Central memory CD4-positive, alpha-beta T cell (primary cell): ENCODE measurements at places on chromosomes 5 and 9.

DNA sequence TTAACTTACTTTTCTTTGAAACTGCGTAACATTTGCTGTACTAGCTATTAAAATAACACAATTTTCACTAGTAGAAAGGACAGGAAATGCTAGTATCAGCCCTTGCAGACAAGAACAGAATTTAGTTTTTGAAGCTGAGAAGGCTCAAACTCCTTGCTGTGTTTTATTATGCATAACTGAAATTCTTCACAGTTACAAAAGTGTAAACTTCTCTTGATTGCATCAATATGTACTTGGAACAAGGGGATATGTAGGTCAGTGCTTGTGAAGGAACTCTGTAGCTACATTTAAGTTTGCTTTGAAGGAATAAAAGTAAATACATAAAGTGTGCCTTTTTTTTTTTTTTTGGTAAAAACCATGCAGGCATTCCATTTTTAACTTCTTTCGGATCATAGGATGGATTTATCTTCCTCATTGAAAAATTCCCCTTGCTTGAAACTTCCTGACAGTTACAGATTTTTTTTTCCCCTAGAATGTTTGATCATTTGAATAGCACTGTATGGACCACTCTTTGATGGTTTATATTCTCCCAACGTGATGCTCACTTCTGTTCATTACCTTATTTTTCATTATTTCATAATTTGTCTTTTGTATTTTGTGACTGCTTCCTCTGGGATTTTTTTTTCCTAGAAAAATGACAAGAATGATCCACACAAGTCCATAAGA lies 94.9 kb upstream of the DAB2 start:
- DNase-seq: no peak

- no peak for DNase-seq
These were observed 14.1 kb downstream of the ASPN start for GRCh38 chr9:92468206-92468605.

- peak; percentile 69 for DNase-seq
These were observed 18.5 kb downstream of the AGTPBP1 start for GRCh38 chr9:85723215-85723614.

- no peak for DNase-seq
These were observed 836.2 kb downstream of the DNAH5 start for GRCh38 chr5:13108265-13108664.

- no peak for DNase-seq
These were observed 7.0 kb downstream of the NR5A1 start for GRCh38 chr9:124500028-124500795.

DNA sequence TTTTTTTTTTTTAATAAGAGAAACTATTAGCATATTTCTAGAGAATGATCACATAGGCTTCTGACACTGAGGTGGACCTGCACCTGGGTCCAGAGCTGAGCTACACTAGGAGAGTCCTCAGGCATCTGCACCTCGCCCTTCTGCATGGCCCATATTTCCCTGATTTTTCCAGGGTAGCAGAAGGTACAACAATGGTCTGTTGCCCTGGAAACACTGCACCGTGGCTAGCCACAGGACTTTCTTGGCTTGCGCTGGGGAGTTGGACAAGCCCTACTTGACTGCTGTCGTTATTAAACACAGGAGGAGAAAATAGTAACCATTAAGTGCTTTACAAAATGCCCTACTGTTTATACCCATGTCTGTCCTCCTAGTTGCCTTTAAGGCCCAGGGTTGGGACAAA lies 615.7 kb upstream of the MEF2C start:
- no peak for DNase-seq

- DNase-seq: no peak
These were observed 902 bp downstream of the BDP1 start for GRCh38 chr5:71456362-71456743.

- no peak for DNase-seq
These were observed 123.4 kb downstream of the RPS23 start for GRCh38 chr5:82154776-82155175.

DNA sequence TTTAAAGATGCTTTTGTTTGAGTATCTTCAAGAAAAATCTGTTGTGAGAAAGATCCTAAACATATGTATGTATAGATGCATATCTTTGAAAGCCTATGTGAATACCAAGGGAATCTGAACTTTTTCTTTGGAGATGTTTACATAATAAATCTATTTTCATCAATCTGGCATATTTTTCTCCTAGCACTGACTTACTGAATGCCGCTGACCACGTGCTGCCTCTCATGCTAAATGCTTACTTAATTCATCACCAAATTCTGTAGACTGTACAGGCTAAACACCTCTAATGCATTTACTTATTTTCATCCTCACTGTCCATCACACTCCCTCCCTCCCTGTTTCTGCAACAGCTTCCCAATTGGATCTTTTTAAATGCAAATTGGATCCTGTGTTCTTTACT lies 566.2 kb upstream of the WWC1 start:
- no peak for DNase-seq

- no peak for DNase-seq
These were observed 153.2 kb downstream of the TARS1 start for GRCh38 chr5:33594006-33594405.

GRCh38 chr9:2424619-2425033 lies 197.0 kb upstream of the VLDLR start:
- no peak for DNase-seq

DNA sequence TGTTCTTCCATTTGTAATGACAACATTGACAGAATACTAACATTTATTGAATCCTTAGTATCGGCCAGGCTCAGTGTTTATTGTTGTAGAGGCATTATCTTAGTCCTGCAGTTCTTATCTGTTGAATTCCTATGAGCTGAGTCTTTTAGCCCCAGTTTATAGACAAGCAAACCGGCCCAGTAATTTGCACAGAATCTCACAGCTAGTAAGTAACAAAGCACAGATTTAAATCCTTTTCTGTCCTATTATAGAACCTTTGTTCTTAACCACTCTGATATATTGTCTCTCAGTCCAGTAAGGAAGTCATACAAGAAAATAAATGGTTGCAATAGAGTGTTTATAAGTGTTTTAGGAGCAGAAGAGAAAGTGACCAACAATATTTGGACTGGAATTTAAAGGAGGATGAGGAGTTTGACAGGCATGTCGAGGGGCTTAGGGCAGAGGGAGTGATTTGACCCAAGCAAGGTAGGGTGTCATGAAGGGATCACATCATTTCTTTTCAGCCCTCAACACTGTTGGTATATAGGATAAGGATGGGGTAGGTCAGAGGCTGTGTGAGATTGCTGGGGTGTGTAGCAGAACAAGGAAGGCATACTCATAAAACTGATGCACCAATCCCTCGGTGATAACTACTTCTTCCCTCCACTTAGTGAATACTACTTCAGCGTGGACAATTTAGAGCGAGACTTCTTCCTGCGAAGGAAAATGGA lies 39.5 kb downstream of the LARP1 start:
- DNase-seq: no peak

- no peak for DNase-seq
These were observed 147.8 kb downstream of the CACNA1B start for GRCh38 chr9:138025417-138025816.

DNA sequence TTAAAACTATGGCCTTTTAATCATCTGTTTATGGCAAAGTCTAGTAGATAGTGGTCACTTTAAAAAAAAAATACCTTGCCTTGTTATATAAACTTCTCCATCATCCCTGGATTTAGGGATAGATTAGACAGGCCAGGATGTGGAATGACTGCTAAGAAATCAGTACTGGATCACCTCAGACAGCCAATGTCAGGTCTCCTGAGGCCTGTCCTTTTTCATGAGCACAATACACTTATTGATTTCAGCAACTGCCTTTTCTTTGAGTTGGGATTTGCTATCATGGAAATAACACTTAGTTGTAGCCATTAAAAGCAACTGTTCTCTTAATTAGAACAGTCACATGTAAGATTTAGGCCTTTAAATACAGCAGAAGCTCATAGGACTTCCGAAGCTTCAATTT lies 77.9 kb downstream of the NLN start:
- no peak for DNase-seq

DNA sequence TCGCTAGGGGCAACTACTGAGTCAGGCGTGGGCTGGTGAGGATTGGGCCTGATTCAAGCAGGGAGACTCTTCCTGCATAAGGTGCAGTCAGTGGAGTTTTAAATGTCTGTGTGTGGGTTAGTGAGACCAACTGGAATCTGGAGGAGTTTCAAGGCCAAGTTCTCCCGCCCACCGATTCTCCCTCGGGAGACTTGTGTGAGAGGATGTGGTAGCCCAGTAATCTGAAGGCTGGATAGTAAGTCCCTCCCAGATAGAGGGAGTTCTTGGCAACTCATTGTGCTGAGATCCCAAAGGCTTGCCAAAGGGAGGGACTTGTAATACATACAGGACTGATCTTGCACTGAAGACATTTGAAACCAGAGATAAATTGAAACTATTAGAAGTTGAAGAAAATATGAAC lies 51.8 kb downstream of the WDR36 start:
- no peak for DNase-seq

GRCh38 chr5:81020478-81021167 lies 60.5 kb downstream of the RASGRF2 start:
- DNase-seq: no peak

- DNase-seq: no peak
These were observed 65.6 kb downstream of the TEX10 start for GRCh38 chr9:100287186-100287585.

DNA sequence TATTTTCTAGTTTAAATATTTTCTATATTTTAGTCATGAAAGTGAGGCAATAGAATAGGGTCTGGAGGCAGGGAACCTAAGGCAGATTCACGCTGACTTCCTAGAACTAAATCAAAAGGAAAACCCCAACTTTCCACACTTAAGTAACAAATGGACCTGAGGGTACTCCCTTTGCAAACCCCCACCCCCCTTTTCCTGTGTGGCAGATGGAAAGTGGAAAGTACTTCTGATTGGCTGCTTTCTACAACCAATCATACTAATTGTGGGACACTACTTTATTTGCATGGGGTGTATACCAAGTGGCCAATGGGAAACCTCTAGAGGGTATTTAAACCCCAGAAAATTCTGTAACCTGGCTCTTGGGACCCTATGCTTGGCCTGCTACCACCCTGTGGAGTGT lies 4.8 kb upstream of the CENPH start:
- DNase-seq: no peak

DNA sequence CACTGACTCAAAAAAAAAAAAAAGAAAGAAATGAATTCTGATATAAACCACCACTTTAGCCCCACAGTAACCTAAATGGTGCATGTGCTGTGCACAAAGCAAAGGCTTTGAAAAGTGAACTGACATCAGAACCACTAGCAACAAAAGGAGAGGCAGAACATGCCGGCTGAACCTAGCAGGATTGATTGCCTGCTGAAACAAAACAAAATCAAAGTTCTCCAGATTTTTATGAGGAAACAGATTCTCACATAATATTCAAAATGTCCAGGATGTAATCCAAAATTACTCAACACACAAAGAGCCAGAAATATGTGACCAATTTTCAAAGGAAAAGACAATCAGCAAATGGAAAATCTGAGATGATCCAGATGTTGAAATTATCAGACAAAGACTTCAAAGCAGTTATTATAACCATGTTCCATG lies 37.9 kb downstream of the UBTD2 start:
- no peak for DNase-seq

DNA sequence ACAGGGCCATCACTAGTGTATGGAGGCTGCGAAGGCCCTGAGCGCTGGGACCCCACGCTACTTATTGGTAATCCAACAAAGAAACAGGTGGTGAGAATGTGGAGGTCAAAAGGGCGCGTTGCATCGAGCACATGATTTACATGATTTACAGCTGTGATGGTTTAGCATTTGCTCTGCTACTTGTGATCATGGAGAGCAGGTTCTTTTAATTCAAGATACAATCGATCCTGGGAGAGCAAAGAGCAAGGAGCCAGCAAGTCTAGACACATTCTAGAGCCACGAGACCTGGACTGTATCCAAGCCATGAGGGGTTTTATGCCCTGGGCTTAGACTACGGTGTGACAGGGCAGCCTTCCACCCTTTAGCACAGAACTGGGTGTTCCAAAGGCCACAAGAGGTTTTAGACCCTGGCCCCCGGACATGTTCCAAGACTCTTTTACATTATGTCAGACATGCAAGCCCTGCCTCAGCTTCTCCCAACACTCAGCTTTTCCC lies 47.0 kb upstream of the CLK4 start:
- DNase-seq: no peak

DNA sequence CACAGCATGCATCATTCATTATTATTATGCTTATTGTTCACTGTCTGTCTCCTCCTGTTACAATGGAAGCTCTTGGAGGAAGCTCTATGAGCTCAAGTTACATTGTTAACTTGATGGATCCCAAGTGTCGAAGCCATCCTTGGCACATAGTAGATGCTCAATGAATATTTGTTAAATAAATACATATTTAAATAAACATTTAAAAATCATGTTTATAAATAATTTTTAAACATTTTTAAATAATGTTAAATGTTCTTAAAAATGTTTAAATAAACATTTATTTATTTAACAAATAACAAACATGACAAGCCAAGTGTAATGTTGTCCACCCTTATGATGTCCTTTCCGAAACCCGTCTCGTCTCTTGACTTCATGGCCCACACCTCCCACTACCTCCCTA lies 69.5 kb downstream of the USP20 start:
- DNase-seq: no peak

DNA sequence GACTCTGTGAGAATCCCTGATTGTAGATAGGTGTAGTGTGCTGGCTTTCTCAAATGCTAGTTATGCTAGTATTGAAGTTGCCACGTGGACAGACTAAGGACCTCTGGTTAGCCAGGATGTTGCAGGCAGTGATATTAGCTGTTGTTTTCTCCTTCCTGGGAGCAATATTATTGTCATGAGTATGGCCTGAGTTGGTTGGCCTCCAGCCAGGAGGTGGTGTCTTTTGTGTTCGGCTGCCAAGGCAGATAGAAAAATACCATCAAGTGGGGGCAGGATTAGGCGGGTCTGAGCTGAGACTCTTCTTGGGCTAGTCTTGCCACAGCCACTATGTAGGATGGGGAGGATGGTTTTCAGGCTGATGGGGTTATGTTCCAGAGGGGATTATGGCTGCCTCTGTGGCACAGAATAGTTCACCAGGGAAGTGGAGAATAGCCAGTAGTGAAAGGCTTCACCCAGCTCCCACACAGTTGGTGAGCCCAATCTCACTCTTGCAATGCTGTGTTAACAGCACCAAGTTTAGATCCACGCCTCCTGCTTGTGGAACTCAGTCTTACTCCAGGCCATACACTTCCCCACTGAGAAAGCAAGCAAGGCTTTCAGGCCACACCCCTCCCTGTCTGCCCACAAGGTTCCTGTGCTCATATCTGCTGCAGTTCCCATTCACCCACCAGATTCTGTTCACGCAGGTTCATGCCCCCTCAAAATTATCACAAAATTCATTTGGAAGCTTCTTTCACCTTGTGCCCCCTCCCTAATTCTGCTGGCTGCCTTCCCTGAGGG lies 31.2 kb downstream of the GHR start:
- no peak for DNase-seq
